Endothelial cell of umbilical vein (primary cell): ENCODE measurements at places on chromosomes 16 and 17. TPM values are rescaled to one million over a fixed set of nuclear protein-coding genes. Genes with fewer than 3 reads are reported as not detected.

Gene SLC35G6
- polyA plus RNA-seq, result not detected in 2 replicates

Gene SLC25A11
- polyA plus RNA-seq, result 95.2 and 110 TPM in 2 replicates

Gene ATP2A3
- 0.37 TPM in 2 replicates for polyA plus RNA-seq

Gene NKIRAS2
- polyA plus RNA-seq, result 87.6 and 96.9 TPM in 2 replicates

Gene C16orf46
- polyA plus RNA-seq, result 0.26 and 0.33 TPM in 2 replicates

Gene PDILT
- polyA plus RNA-seq, result not detected in 2 replicates

Gene BCL6B
- 93.5 and 94.5 TPM in 2 replicates for polyA plus RNA-seq

Gene HEATR9
- not detected in 2 replicates for polyA plus RNA-seq

Gene HBA2
- polyA plus RNA-seq, result not detected in 2 replicates

Gene HSF5
- polyA plus RNA-seq, result 0.02 and 0.03 TPM in 2 replicates

GRCh38 chr16:12515746-12516145 lies 287.9 kb downstream of the CPPED1 start:
- no peak for DNase-seq

GRCh38 chr16:1007284-1007850 lies 25.8 kb downstream of the SOX8 start:
- DNase-seq, result no peak

GRCh38 chr17:77459018-77459755 lies 318.4 kb downstream of the SEC14L1 start:
- DNase-seq, result no peak

GRCh38 chr17:38600906-38601305 lies 4.8 kb downstream of the SRCIN1 start:
- DNase-seq, result no peak

- peak; percentile 36 for DNase-seq
Measured at GRCh38 chr16:31202414-31203375, at the start of gene PYCARD. Gene PYCARD, minus strand, starts transcription at chr16:31202760. Its CDS starts 70 bp downstream, at chr16:31202690.

DNA sequence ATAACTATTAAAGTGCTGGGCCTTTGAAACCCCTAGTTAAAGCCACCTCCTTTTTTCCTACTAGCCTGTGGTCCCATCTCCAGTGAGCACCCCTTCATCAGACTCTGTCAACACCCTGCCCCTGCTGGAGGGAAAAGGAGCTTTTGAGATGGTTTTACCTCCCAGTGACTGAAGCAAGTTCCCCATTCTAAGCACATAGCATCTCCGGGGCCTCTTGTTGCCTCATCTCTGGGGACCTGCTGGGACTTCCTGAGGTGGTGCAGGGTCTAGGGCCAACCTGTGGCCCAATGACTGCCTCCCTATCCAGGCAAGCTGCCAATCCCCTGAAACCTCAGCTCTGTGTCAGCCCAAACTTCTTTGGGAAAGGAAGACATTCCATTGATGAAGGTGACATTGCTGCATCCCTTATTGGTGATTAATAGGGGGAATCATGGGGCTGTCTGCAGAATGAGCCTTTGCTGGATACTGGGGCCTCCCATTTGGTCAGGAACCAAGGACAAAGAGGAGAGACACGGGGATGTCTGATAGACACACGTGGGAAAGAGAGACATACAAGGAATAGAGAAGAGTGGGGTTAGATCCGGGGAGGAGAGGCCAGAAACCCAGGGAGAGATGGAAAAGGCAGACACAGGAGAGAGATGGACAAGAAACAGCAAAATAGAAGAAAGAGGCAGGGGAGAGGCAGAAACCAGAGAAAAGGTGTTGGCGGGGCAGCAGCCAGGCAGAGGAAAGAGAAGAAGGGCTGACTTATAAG lies 2.4 kb downstream of the C1QL1 start:
- DNase-seq, result no peak

- no peak for DNase-seq
Measured at GRCh38 chr16:29011851-29012250, 27.0 kb downstream of the LAT start.

GRCh38 chr16:64983963-64984362 lies 137.9 kb downstream of the CDH11 start:
- peak; percentile 80 for DNase-seq

DNA sequence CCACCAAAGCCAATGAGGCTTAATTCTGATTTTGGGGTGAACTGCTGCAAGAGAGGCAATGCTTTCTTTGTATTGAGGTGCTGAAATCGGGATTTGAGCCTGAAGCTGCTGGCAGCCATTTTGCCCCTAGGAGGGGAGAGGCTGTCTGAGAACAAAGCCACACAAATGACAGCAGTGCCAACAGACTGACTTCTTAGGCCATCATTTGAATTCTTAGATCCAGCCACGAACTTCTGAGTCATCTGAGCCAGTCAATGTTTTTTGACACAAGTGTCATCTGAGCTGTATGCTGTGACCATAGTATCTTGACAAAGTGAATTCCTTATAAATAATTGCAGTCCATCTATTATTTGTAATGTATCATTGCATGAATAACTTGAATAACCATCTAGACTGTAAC lies 29.0 kb downstream of the HYDIN start:
- DNase-seq, result no peak

DNA sequence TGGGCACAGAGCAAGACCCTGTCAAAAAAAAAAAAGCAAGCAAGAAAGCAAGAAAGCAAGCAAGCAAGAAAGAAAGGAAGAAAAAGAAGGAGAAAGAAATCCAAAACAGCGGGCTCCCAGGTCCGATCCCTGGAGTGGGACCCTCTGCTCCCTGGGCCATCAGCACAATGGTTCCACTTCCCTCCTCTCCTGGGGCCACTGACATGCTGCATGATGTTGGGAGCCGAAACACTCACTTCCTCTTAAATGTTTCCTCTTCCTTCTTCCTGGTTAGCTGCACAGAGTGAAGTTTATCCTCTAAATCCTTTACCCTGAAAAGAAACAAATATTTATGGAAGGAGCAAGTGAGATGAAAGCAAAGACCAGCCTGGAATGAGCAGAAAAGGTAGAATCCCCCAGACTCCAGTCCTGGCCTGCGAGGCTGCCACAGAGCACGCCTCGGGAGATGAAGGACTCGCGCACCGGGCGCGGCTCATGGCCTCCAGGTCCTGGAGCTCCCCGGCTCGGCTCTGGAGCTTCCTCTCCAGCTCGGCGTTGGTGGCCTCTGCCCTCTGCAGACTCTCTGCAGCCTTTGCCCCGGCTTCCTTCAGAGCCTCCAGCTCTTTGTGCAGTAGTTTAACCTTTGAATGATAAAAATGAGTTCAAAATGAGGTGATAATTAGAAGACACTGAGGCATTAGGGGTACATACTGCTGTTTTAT lies 19.0 kb downstream of the CCDC57 start:
- DNase-seq, result no peak

GRCh38 chr17:83122834-83123233 lies 43.4 kb downstream of the METRNL start:
- no peak for DNase-seq

GRCh38 chr17:36728030-36728991 lies 126.9 kb downstream of the MRM1 start:
- no peak for DNase-seq

DNA sequence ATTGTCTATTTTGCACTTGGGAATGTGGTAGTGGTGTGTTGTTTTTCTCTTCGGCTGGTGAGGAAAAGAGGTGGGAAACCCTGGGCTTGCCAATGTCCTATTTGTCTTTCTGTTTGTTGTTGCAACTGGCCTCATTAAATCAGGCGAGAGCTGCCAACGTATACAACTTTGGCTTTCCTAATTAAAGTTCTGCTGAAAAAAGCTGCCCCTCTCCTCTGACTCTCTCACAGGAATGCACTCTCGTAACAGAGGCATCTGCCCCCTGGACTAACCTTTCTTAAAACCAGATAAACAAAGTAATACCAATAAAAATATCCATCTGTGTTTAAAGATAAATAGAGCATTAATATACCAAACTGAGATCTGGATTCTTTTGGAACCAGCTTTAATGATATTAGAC lies 7.8 kb downstream of the CDRT15 start:
- DNase-seq, result no peak

DNA sequence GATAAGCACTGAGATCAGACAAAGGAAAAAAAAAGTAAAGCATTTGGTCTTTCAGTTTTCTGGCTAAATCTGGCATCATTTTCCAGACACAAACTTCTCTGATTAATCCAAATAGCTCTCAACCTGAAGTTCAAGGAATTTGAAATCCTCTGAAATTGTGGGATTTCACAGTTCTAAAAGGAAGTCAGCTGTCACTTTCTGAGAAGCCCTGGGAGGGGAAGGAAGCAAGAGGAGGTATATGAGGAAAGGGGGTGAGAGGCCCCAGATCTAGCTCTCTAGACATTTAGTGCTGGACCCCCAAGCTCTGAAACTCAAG lies 17.5 kb upstream of the HOXB9 start:
- no peak for DNase-seq

DNA sequence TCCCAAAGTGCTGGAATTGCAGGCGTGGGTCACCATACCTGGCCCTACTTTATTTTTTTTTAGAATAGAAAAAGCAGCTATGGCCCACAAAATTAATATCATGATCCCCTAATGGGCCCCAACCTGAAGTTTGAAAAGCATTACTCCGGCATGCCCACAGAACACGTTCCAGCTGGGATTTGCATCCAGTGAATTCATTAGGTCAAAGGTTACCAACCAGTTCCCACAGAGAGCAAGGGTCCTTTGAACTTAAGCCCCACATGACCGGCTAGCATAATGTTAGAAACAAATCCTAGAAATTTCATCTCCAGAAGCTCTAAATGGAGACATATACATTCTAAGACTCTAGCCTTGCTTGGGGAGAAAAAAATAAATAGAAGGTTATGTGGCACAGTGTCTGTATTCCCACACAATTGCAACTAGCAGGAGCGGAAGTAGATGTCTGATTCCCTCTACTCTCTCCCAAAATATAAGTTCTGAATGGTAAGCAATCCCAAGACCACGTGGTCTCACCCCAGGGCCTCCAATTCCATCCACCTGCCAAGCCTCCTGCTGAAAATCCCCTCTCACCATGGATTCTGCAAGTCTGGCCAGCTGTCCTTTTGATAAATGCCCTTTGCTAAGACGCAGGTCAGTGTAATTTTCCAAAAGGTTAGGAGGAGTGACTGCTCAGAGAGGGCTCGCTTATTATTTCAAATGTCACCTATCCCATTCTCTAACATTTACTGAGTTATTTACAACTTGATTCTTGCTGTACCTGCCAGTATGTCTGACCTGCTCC lies 395.8 kb downstream of the NPIPA8 start:
- no peak for DNase-seq

- no peak for DNase-seq
Measured at GRCh38 chr17:59357219-59357697, 25.8 kb downstream of the YPEL2 start.

- DNase-seq, result no peak
Measured at GRCh38 chr16:85819771-85820170, 20.3 kb downstream of the COX4I1 start.

DNA sequence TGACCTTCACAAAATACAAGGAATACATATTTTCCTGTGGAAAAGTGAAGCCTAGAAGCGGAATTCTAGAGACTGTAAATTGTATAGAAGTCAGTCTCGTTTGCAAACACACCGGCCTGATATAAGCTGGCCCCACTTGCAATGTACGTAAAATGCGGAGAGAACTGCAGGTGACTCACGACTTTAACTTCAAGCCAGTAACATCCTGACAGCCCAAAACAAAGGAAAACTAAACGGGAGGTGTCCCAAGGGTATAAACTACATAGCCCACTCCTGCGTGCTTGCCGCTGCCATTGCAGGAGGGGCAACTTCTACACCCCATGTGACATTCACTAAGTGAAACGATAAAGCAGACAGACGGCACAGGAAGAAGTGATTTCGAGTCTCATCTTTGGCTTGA lies 101.6 kb downstream of the CYTH1 start:
- no peak for DNase-seq

- no peak for DNase-seq
Measured at GRCh38 chr17:51590071-51590656, 329.8 kb downstream of the UTP18 start.

GRCh38 chr17:19000531-19001325 lies 3.8 kb downstream of the FAM83G start:
- DNase-seq, result no peak

DNA sequence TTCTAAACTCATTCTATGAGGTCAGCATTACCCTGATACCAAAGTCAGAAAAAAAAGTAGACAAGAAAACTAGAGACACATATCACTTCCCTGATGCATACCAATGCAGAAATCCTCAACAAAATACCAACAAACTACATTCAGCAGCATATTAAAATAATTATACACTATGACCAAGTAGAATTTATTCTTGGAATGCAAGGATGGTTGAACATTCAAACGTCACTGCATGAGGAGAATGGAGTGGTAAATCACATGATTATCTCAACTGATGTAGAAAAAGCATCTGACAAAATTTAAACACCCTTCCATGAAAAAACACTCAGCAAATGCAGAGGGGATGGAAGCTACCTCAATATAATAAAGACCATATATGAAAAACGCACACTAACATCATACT lies 155.0 kb upstream of the KCNJ18 start:
- no peak for DNase-seq

DNA sequence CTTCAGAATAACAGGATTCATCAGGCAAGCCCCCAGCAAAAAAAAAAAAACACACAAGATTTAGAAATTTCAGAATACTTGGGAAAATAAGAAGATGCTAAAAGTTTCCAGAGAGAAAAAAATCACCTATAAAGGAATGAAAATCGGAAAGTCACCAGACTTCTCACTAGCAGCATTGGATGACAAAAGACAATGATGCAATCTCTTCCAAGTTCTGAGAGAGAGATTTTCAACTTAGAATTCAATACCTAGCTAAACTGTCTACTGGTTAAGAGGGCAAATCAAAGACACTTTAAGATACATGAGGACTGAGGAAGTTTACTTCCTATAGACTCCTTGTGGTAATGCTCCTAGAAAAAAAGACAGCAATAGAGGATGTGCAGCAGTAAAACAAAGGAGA lies 23.9 kb upstream of the TNS4 start:
- DNase-seq, result no peak

- DNase-seq, result peak; percentile 94
Measured at GRCh38 chr17:76072148-76072858, at the start of gene SRP68. Gene SRP68, minus strand, starts transcription at chr17:76072517. Its CDS starts 26 bp downstream, at chr17:76072491.

GRCh38 chr17:7213895-7214299 lies 5.7 kb downstream of the DLG4 start:
- DNase-seq, result peak; percentile 82

- no peak for DNase-seq
Measured at GRCh38 chr17:58217766-58218165, 1.3 kb downstream of the MKS1 start.

GRCh38 chr17:65455972-65456343 lies 105.5 kb downstream of the AXIN2 start:
- peak; percentile 20 for DNase-seq

DNA sequence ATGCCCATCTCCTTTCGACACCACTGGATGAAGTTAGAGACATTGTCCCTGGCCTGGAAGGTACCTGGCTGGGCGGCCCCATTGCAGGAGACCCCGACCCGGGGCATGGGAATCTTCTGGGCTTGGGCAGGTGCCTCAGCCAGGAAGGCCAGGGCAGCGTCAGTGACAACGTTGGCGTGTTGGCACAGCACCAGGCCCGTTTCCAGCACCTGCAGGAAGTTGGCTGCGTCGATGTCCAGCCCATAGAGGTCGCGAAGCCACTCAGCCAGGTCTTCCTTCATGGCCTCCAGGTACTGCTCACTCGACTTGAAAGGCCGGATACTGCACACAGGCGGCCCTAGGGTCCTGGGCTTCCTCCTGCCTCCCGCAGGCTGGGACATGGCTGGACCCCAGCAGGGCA lies 568 bp downstream of the GAS2L2 start:
- no peak for DNase-seq

- DNase-seq, result no peak
Measured at GRCh38 chr17:7215136-7215638, 4.4 kb downstream of the DLG4 start.
